ENCODE measurements at places on chromosomes 7 and 10.

GRCh38 chr7:14765731-14766130 is 136.8 kb downstream of the DGKB start:
- no peak for DNase-seq

GRCh38 chr7:76409537-76409936 is at the start of gene SSC4D:
Gene SSC4D (minus strand): TSS chr7:76409697. CDS start chr7:76404439, 5,258 bp downstream.
- DNase-seq, result no peak

DNA sequence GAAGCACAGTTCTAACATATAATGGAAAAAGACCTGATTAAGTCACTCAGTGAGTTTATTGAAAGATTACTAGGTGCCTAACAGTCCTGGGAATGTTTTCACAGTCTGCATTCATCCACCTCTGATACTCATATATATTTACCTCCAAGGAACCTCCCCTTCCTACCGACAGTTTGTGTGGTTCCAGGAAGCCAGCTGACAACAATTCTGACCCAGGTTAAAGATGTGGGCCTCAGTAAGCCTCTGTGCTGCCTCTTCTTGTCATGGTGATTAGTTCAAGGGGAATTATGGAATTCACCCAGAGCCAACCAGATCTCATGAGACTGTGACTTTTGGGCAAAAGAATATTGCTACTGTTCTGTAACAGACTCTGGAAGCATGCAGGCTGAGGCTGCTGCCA is 186.8 kb downstream of the NXPH1 start:
- DNase-seq, result no peak

DNA sequence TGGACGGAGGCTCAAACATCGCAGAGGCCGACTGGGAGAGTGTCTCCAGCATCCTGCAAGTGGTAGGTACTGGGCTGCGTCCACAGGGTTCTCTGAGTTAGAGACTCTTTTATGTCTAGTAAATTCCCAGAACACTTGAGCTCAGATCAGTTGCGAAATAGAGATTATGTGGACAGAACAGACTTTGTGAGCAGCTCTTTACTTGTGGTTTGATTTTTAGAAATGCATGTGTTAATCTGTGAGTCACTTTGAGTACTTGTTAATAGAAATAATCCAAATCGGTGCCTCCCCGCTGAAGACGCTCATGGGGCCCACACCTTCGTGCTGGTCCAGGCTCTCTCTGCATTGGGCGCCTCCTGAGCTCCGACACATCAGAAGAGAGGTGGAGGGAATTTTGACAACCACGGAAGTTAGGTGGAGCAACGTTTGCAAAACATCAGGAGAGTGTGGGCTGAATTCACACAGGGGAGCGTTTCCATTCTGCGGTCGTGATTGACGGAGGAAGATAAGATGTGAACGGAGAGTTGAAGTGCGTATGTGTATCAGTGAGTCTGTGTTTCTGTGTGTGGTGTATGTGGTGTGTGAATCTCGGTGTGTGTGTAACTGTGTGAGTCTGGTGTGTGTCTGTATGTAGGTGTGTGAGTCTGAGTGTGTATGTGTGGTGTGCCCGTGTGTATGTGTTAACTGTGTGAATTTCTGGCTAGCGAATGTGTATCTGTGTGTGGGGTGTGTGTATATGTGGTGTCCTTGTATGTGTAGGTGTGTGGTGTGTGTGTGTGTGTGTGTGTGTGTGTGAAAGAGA is 32.1 kb downstream of the PFKP start:
- DNase-seq, result no peak

- no peak for DNase-seq
Observed at GRCh38 chr7:154767142-154767541, 235.8 kb downstream of the PAXIP1 start.

- DNase-seq, result no peak
Observed at GRCh38 chr10:93576888-93577287, 10.4 kb downstream of the FFAR4 start.

GRCh38 chr7:111103678-111104274 is 12.8 kb downstream of the LRRN3 start:
- no peak for DNase-seq

- no peak for DNase-seq
Observed at GRCh38 chr10:91432175-91432574, 22.0 kb downstream of the HECTD2 start.

GRCh38 chr10:79400146-79401004 is 45.0 kb downstream of the ZCCHC24 start:
- no peak for DNase-seq

- DNase-seq, result no peak
Observed at GRCh38 chr7:14381306-14381705, 391.8 kb upstream of the ETV1 start.

DNA sequence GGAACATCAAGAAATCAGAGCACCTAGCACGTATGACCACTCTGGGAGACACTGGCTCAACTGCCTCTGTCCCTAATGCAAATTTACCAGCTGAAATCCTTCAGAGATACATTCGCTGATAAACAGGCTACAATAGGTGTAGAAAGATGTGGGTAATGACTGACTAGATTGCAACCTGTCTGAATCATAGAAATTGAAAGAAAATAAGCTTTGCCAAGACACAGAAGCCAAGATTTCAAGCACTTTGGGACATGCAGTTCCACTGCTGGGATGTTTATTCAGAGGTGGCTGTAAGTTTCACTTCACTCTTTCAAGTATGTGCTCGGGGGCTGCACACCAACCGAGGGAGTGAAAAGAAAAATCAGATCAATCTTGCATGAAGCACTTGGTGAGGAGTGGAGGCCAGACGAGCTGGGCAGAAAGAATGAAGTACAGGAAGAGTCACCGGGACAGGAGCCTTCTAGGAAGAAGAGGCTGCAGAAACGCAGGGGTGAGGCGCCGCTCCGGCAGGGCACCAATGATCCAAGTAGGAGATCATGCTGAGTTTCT is 276.7 kb downstream of the PARD3 start:
- no peak for DNase-seq

DNA sequence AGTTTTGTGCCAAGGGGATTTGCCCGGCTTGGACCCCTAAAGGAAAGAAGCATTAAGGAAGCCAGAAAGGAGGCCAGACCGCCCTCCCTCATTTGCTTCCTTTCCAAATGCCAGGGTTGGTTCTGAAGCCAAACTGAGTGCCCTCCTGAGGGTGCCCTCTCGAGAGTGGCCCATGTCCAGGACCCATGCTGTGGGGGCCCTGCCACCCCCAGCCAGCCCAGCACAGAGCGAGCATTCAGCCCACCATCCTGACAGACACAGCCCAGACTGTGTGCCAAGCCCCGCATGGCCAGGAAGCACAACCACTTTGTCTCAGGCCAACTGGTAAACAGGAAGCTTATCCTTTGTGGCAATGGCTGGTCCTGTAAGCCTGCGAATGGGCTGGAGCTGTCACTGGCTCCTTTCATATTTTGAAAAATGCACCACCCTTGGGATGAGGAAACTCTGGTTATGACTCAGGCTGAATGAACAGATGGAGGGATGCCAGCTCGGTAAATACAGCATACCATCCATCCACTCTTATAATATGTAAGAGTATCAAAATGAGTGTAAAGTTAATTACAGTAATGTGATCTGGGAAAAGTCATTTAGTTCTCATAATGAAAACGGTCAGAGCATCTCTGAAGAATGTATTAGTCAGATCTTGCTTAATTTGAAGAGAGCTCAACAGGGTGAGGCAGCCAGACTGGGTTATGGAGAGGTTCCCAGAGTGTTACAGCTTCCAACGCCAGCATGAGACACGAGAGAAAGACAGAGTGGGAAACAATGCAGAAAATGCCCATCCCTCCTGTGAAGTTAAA is 65.0 kb downstream of the STK17A start:
- peak; percentile 79 for DNase-seq

GRCh38 chr7:23345601-23346000 is 46.5 kb downstream of the MALSU1 start:
- DNase-seq, result no peak

- DNase-seq, result no peak
Observed at GRCh38 chr10:74748468-74749031, 77.8 kb upstream of the KAT6B start.

GRCh38 chr10:37003126-37003525 is 122.3 kb upstream of the ANKRD30A start:
- no peak for DNase-seq

DNA sequence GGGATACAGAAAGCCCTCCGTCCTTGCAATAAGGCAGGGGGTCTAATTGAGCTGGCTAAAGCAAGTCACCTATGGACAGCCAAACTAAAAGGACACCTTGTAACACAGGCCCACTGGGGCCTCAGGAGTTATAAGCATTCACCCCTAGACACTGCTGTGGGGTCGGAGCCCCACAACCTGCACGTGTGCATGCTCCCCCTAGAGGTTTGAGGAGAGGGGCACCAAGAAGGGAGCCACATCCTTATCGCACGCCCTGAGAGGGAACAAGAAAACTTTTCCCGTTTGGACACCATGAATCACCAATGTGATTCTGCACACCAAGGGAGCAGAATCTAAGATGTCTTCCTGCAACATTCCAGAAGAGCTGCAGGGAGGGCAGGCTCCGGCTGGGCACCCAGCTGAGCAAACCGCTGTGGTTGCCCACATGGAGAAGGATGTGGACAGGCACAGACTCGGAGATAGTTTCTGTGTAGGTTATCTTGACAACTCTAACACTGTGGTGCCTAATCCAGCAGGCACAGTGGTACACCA is 17.7 kb upstream of the TARP start:
- DNase-seq, result no peak

GRCh38 chr10:9299966-9300365 is 1245.5 kb downstream of the GATA3 start:
- DNase-seq, result no peak

- DNase-seq, result no peak
Observed at GRCh38 chr7:130804220-130804619, 70.2 kb upstream of the KLF14 start.

DNA sequence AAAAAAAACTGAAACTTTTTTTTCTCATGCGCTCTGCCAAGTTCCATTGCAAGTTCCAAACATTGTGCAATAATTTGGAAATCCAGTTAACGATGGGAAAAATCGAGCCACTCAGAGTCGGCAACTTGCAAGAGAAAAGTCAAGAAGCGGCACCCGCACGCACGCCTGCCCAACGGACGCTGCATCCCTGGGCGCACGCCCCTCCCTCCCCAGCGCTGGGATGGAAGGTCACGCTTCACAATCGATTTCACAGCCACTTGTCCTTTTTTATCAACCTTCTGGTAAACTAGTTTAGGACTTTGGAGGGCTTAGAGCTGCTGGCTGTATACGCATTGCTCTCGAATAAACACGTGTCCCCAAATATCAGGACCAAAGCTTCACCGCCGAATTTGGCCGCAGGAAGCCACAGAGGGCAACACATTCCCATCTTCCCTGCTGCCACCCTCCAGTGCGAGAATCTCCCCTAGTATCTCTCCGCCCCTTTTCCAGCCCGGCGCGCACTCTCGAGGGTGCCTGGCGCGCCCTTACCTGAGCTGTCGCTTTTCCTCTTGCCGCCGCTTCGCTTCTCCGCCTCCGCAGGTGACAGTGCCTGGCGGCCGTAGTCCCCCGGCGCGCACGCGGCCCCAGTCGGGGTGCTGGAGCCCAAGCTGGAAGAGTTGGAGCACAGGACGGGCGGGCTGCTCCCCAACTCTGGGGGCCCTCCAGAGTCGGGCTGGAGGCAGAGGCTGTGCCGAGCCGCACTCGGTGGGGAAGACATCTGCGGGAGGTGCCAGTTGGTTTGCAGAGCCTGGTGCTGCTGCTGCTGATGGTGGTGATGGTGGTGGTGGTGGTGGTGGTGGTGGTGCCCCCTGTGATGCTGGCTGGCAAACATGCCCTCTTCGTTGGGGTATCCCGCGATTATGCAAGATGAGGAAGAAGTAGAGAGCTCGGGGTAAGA is 857 bp downstream of the MEOX2 start:
- no peak for DNase-seq

GRCh38 chr7:94676431-94676830 is 20.5 kb upstream of the SGCE start:
- DNase-seq, result no peak

- DNase-seq, result no peak
Observed at GRCh38 chr7:27102581-27103442, at the start of gene HOXA2. Gene HOXA2 (minus strand): TSS chr7:27102683. CDS start chr7:27102500, 183 bp downstream.

- DNase-seq, result no peak
Observed at GRCh38 chr10:4538016-4538415, 288.0 kb upstream of the AKR1E2 start.

DNA sequence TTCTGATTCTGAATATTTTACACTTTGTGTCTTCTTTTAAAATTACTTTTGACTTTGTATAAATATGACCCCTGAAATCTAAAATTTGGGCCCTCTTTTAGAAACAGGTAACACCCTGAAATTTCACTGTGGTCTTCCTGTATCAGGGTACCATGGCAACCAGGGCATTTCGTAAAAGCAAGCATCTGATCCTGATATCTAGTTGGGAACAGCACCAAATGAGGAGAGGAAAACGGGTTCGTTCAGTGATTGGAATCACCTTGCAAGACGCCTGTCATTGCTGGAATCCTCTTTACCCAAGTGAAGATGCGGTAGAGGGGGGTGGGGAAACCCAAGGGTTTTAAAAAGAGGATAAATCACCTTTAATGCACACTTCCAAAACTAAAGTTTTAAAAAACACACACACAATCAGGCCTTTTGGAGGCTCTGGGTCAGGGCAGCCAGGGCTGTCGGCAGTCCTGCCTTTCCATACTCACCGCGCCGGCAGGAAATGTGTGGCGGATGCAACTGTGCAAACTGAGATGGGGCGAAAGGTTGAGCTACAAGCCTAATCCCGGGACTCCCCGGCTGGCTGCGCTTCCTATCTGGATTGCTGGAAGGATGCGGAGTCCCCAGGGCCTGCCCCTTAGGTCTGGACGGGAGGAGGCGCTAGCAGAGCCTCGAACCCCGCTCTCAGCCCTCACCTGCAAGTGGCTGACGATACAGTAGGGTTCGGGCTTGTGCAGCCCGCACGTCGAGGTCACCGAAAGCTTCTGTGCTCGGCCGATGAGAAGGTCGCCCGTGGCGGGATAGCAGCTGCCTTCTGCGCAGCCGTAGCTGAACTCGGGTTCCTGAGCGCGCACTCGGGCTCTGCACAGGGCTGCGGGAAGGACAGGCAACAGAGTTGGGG is 1.8 kb downstream of the LAMB1 start:
- DNase-seq, result no peak

DNA sequence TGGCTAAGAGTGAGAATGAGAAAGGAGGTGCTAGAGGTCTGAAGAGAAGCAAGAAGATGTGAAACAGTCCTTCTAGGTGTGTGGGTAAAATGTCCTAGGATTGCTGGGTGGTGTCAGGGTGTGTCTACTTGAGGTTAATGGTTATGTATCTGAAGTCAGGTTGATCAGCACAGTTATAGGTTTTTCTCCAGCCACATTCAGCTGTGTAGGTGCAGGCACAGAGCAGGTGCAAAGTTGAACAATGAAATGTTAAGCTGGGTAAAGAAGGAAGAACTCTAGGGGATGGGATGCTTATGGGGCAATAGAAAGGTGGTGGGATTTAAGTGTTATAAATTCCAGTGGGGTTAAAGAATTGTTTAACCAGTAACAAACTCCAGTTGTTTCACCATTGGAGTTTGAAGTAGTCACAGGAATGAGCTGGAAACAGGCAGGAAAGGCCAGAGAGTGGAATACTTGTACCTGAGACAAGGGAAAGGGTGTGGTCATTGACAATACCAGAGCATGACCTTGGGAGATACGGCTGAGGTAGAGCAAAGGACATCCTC is 200.4 kb upstream of the YAE1 start:
- no peak for DNase-seq

GRCh38 chr7:14690075-14690474 is 212.5 kb downstream of the DGKB start:
- DNase-seq, result no peak
